ENCODE measurements at places on chromosomes 12 and 14.

GRCh38 chr14:71130491-71131179 lies 223.4 kb downstream of the PCNX1 start:
- H3K27ac ChIP-seq: no peak overlapping the region
- no peaks in the 10 kb centered on the region for H3K4me1 ChIP-seq
- DNase-seq: no peak
- no peaks in the 10 kb centered on the region for H3K36me3 ChIP-seq
- no peaks in the 10 kb centered on the region for H3K27me3 ChIP-seq

DNA sequence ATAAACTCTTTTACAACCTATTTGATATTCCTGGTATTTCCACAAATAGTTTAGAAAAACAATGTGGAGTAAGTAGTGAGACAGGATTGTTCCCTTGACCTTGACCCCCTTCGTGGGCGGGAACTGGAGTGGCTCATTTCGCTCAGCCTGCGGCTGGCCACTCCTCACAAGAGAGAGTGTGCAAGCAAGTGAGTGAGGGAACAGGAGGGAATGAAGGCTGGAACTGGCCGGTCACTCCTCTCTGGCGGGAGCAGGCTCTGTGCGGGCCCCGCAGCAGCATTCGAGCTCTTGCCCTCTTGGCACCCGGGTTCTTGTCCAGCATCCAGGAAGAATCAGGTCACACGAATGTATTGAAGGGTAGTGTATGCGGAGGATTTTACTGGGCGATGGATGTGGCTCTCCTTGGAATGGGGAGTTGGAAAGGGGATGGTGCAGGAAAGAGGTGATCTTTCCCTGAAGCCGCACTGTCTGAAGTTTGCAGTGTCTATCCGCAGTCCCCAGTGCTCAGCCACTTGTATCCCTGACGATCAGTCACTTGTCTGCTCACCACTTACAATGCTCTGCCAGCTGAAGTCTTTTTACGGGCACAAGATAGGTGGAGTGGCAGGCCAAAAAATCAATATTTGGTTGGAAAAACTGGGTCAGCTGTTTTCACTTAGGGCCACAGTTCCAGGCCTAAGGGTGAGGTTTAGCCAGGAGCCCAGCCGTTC lies 28.0 kb upstream of the TXNRD1 start:
- no peak overlapping the region for H3K4me3 ChIP-seq
- H3K36me3 ChIP-seq: no peaks in the 10 kb centered on the region
- DNase-seq: no peak
- H3K27ac ChIP-seq: no peak overlapping the region

DNA sequence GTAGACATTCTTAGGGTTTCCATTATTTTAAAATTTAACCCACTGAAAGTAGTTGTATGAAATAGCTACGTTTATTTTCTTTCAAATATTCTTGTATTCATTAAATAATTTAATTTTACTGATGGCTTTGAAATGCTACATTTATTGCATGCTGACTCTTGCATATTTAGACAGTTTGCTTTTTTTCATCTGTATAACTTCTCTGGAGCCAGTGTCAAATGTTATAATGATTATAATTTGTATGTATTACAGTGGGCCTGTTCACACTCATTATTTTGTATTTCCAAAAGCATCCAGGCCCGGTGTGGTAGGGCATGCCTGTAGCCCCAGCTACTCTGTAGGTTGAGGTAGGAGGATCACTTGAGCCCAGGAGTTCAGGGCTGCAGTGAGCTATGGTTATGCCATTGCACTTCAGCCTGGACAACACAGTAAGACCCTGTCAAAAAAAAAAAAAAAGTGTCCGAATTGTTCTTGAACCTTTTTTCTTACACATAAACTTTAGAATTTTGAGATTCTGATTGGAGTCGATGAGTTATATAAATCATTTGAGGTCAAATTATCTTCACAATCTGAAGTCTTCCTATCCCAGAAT lies 905 bp downstream of the ZNF84 start:
- peaks cover 3% of the 10 kb centered on the region for H3K4me1 ChIP-seq
- no peak for DNase-seq
- no peaks in the 10 kb centered on the region for H3K27me3 ChIP-seq
- peak overlapping the region; percentile 83 for H3K4me3 ChIP-seq

- no peaks in the 10 kb centered on the region for H3K36me3 ChIP-seq
- no peak for DNase-seq
- H3K27me3 ChIP-seq: no peaks in the 10 kb centered on the region
These were observed 413.4 kb downstream of the BCAT1 start for GRCh38 chr12:24535334-24536069.

- no peak for DNase-seq
- H3K27me3 ChIP-seq: no peaks in the 10 kb centered on the region
- H3K36me3 ChIP-seq: no peaks in the 10 kb centered on the region
- H3K4me3 ChIP-seq: no peak overlapping the region
- no peaks in the 10 kb centered on the region for H3K4me1 ChIP-seq
- H3K27ac ChIP-seq: no peak overlapping the region
These were observed 112.0 kb upstream of the TMCC3 start for GRCh38 chr12:94762259-94762942.

GRCh38 chr12:57176139-57176477 lies 28.7 kb upstream of the LRP1-AS start:
- H3K4me3 ChIP-seq: no peak overlapping the region
- no peaks in the 10 kb centered on the region for H3K27me3 ChIP-seq
- DNase-seq: no peak
- peaks cover 93% of the 10 kb centered on the region for H3K36me3 ChIP-seq
- H3K27ac ChIP-seq: peak overlapping the region; percentile 53

DNA sequence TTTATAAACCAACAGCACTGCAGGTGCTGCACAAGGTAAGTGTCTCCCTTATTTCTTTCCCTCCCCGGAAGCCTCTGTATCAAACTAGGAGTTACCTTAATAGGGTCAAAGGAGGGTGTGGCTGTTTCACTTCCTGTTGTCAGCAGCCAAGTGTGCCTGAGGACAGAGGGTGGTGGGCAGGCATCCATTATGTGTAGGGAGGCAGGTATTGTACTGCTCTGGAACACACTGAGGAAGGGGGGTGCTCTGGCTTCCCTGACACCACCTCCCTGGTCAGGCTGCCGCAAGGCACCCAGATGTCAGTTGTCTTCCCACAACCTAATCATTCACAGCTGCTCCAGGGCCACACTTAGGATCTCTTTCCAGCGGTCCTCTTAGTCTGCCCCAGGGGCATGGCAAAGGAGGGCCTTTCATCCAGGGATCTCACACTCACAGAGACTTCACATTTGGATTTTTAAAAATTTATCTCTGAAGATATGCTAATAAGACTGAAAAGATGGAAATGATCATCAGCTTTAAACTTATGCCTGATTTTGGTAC lies 132.0 kb upstream of the ARHGAP5 start:
- H3K27ac ChIP-seq: no peak overlapping the region
- no peaks in the 10 kb centered on the region for H3K36me3 ChIP-seq
- no peaks in the 10 kb centered on the region for H3K27me3 ChIP-seq
- H3K4me1 ChIP-seq: no peaks in the 10 kb centered on the region
- DNase-seq: no peak

DNA sequence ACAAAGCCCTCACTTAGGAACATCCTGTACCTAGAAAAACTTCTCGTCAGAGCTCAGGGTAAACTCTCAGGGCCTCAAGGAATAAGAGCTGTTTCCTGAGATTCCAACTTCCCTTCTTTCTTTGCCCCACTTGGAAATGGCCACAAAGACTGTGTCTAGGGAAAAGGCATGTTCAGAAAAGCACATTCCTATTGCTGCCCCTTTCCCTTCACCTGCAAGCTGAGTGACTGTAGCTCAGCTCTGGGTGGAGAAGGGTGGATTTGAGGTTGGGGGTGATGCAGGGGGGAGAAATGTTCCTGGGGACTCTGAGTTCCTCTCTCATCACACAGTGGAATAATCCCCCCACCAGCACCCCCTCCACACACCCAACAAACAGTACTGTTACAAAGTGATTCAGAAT lies 6.8 kb downstream of the ENDOU start:
- peaks cover 35% of the 10 kb centered on the region for H3K4me1 ChIP-seq
- no peaks in the 10 kb centered on the region for H3K27me3 ChIP-seq
- H3K4me3 ChIP-seq: no peak overlapping the region
- no peak for DNase-seq
- no peaks in the 10 kb centered on the region for H3K36me3 ChIP-seq

DNA sequence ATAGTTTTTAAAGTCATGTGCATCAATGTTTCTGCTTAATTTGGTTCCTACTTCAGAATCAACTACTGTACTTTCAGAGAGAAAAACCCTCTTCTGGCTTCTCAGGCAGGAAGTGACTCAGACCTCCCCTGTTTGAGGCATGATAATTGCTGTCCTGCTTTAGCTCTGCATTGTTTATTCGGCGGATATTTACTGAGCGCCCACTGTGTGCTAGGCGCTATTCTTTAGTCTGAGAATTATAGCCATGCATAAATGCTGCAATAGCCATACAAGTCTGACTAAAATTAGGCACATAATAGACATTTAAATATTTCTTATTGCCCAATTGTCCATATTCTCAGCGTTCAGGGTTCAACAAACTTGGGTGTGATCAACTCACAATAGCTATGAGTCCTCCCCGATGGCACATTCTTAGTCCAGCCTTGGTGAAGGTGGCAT lies 6.1 kb upstream of the AMIGO2 start:
- no peaks in the 10 kb centered on the region for H3K27me3 ChIP-seq
- peak overlapping the region; percentile 81 for H3K27ac ChIP-seq
- no peak overlapping the region for H3K4me3 ChIP-seq
- no peaks in the 10 kb centered on the region for H3K36me3 ChIP-seq
- DNase-seq: no peak

GRCh38 chr12:65560286-65560685 lies 264.0 kb upstream of the HMGA2 start:
- H3K4me3 ChIP-seq: no peak overlapping the region
- no peak overlapping the region for H3K27ac ChIP-seq
- DNase-seq: no peak

- no peak overlapping the region for H3K27ac ChIP-seq
- H3K4me3 ChIP-seq: no peak overlapping the region
- no peaks in the 10 kb centered on the region for H3K36me3 ChIP-seq
- H3K27me3 ChIP-seq: no peaks in the 10 kb centered on the region
- no peaks in the 10 kb centered on the region for H3K4me1 ChIP-seq
These were observed 11.6 kb upstream of the SYNDIG1L start for GRCh38 chr14:74437496-74438053.

DNA sequence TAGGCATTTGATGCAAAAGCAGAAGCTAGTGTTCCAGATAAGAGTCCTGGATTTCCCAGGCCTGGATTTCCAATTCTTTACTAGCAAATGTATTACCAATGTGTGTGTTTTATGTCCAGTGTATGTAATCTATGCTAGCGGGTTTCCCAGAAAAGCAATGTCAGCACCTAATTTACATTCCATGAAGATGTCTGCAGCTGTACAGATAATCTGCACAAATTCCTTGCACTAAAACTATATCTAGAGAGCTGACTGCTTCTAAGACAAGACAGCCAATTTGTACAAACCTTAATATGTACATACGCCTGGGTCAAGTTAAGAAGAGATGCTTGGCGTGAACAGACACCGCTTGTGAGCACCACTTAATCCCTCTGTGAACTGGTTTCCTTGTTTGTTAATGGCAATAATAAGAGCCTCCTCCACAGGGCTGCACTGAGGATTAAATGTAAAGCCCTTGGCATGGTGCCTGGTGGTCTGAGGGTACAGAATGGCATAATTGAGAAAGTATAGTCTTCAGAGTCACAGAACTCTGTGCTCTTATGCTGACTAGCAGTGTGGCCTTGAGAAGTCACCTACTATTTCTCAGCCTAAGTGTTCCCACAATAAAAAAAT lies 185.6 kb downstream of the EPS8 start:
- H3K27ac ChIP-seq: no peak overlapping the region
- no peaks in the 10 kb centered on the region for H3K27me3 ChIP-seq
- H3K4me1 ChIP-seq: peaks cover 13% of the 10 kb centered on the region

GRCh38 chr12:6692888-6693287 lies 3.7 kb upstream of the ZNF384 start:
- H3K27ac ChIP-seq: no peak overlapping the region
- DNase-seq: no peak
- H3K4me1 ChIP-seq: peaks cover 7% of the 10 kb centered on the region
- no peak overlapping the region for H3K4me3 ChIP-seq
- peaks cover 3% of the 10 kb centered on the region for H3K36me3 ChIP-seq

DNA sequence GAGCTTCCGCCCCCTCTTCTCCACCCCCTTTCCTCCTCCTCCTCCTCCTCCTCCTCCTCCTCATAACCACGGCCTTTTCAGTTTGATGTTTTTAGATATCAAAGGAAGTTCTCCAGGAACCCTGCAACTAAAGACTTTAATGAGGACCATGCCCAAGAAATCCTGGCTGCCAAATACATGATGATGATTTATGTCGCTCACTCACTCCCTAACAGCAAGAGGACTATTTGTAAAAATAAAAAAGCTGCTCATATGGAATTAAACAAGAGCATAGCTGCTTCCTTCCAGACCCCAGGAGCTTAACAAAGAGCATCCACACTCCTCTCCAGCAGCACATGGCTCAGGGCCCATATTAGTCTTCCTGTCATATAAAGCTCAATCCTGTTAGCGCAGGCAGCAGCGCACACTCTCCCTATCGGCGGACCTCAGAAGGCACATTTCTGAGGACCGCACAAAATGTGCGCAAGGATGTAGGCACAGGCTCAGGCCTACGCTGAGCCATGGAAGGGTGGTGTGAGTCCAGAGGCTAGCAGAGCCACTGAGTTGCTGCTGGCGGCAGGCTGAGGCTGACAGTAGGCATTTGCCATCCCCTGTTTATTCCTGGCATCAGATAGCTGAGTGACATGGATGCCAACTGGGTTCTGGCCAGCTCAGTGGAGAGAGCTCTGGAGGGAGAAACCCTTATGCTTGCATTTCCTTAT lies 232.8 kb downstream of the MSRB3 start:
- H3K4me3 ChIP-seq: no peak overlapping the region
- no peaks in the 10 kb centered on the region for H3K27me3 ChIP-seq
- no peaks in the 10 kb centered on the region for H3K36me3 ChIP-seq
- H3K4me1 ChIP-seq: no peaks in the 10 kb centered on the region
- DNase-seq: no peak
- no peak overlapping the region for H3K27ac ChIP-seq

DNA sequence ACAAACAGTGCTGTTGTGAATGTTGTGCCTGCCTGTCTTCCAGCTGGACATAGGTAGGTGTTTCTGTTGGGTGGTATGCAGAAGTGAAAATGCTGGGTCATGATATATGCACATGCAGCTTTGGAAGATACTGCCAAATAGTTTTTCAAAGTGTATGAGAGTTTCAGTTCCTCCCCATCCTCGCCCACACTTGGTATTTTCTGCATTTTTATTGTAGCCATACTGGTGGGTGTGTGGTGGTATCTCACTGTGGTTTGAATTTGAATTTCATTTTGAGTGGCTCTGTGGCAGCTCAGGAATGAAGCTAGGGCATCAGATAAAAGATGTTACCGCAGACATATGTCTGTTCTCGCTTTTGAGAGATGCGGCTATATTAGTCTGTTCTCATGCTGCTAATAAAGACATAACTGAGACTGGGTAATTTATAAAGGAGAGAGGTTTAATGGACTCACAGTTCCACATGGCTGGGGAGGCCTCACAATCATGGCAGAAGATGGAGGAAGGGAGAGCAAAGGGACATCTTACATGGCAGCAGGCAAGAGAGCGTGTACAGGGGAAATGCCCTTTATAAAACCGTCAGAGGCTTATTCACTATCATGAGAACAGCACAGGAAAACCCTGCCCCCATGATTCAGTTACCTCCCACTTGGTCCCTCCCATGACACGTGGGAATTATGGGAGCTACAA lies 183.1 kb downstream of the CAND1 start:
- no peak for DNase-seq
- H3K27ac ChIP-seq: no peak overlapping the region
- no peak overlapping the region for H3K4me3 ChIP-seq
- H3K4me1 ChIP-seq: no peaks in the 10 kb centered on the region
- H3K36me3 ChIP-seq: no peaks in the 10 kb centered on the region

Measured in ascending aorta (tissue), 2 donors.